ENCODE measurements at places on chromosomes 2 and 18.

DNA sequence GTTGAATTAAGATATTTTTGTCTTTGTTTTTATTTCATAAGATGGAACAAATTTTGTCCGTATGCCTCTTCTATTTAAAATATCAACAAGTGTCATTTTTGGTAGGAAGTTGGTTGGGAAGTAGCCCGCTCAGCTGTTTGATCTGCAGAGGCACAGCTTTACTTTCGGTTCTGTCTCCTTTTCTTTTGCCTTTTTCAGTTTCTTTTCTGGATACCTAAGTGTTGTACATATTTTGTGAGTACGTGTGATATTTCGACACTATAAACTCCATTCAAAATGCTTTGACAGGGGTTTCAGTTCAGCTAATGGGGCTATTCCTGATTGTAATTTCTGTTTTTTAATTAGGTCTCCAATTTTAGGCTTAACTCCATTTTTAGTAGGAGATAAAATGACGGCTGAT is 1785.0 kb upstream of the LRRTM1 start:
- no peak for DNase-seq

DNA sequence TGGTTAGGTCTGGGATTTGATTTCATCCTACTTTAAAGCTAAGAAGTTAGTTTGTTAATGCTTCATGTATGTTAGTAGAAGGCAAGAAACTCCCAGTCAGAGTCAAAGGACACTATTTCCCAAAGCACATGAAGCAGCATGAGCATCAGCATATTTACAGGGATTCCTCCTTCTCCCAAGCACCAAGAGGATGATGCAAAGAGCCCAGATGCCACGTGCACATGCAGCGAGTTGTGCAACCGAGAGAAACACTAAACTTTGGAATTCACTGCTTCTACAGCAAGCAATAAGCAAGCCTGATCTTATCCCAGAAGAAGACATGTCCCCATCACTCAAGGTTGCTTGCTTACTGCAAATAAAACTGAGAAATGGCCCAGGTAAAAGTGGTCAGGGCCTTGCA is 32.5 kb downstream of the CPO start:
- DNase-seq: no peak

DNA sequence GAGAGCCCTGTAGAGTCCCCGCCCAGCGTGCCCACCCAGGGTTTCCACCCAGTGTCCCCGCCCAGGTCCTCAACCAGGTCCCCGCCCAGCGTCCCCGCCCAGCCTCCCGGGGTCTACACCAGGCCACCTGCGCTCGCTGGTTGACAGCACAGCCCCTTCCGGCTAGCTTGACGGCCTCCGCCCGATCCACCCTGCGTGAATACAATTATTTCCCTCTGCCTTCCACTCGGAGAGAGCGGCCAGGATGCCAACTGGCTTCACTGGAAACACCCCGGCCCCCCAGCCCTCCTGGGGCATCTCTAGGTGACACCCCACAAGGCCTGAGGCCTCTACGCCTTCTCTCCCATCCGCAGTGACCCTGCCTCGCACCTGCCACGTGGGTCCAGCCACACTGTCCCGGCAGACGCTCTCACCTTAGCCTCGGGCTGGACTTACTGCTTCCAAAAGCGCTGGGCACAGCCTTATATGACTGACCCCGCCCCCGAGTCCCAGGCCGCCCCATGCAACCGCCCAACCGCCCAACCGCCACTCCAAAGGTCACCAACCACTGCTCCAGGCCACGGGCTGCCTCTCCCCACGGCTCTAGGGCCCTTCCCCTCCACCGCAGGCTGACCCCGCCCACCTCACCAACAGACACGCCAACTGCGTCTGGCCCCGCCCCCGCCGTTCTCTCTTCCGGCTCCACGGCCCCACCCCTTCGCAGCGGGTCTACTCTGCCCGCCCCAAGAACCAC is 188.1 kb downstream of the LAMA1 start:
- DNase-seq: no peak

GRCh38 chr2:56239437-56239836 is 55.6 kb downstream of the CCDC85A start:
- DNase-seq: no peak

DNA sequence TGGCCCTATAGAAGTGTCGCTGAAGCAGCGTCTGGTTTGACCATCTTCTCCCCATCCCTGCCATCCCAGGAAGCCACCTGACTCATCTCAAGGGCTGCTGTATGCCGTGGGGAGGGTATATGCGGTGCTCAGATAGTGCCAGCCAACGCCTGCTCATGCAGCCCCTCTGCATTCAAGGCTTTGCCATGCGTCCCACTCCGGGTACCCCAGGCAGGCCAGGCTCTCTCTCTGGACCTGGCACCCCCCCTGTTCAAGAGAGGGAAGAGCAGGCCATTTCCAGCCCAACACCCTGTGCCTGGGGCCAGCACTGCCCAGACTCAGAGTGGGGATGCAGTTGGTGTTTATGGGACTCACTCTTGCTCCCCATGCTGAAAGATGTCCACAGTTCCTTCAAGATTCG is 130.0 kb downstream of the GLI2 start:
- no peak for DNase-seq

DNA sequence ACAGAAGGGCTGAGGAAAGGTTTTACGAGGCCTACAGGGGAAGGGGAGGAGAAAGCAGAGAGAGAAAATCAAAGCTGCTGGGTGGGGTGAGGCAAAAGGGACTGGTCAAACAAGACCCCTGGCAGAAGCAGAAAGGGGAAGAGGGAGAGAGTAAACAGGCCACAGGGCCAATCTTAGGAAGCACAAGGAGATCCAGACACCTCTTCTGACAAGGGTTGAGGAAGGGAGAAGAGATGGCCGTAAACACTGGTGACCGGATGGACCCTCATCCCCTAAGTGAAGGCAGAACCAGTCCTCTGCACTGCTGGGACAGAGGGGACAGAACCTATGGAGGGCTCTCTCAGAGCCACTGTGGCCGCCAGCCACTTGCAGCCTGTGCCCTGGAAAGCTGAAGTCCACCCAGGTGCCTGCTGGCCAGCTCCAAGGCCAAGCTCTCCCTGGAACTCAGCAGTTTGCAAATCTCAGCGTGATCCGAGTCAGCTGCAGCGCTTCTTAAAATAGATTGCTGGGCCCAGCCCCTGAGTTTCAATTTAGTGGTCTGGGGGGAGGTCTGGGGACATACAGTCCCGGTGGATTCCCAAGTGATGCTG is 108.8 kb downstream of the TMEM163 start:
- DNase-seq: no peak

DNA sequence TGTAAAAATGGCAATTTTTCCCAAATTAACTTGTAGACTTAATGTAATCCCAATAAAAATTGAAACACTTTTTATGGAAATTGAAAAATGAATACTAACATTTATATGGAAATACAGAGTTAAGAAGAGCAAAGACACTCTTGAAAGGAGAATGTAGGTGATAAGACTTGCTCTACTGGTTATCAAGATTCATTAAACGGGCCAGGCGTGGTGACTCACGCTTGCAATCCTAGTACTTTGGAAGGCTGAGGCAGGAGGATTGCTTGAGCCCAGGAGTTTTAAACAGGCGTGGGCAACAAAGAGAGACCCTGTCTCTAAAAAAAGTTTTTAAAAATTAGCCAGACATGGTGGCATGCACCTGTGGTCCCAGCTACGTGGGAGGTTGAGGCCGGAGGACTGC is 29.5 kb upstream of the ZNF396 start:
- DNase-seq: no peak

DNA sequence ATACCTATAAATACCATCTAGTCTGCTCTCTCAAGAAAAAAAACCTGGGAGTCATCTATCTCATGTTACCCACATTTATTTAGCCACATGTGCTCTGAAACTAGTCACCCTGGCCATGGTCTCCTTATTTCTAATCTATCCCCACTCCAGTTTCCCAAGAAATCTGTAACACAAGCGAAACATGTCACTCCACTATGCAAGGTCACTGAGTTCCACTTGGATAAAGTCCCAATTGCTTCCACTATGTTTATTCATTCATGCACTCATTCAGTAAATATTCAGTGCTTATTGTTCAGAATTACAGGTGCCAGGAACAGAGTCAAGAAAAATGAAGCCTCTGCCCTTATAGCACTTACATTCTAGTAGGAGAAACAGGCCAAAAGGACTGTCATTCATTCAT is 369.4 kb upstream of the CYRIA start:
- DNase-seq: no peak

DNA sequence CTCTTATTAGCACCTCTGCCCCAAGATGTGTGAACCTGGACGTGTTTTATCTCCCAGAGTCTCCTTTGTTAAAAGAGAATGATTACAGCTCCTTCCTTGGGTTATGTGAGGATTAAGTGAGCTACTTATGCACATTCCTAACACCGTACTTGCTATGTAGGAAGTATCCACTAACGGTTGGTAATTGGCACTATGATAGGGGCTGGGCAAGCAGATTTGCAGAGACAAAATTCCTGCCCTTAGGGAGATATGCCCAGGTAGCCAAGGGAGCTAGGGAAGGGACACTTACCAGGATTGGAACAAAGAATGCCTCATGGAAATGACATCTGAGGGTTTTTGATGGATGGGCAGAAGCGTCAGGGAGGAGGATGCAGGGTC is 11.5 kb upstream of the ALPK2 start:
- DNase-seq: no peak

DNA sequence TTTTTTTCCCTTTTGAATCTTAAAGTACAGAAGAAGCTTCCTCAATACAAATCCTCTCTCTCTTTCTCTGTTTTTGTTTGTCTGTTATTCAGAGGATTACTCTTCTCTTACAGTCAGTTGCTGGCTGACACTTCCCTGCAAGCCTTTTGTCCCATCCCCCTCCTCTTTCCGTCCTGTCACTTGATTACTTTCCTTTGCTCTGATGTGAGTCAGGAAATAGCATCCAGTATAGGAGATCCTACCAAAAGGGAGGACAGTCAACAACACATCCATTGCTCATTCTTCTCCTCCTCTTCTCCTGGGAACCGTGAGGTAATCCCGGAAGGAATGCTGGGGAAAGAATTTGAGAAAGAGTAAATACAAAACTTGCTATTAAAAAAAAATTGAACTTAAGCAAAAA is 79.3 kb upstream of the SCN7A start:
- no peak for DNase-seq

DNA sequence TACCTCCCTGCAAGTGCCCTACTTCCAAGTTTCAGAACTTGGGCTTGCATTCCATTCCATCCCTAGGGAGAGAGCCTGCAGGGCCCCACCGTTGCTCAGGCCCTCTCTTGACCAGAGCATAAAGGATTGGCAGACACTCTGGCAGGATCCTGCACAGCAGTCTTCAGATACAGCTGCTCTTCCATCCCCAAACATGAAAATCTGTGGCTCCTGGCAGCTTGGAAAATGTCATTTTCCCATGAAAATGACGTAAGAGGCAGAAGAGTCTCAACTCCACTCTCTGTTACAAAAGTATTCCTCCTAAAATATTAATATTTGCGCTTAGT is 162.6 kb downstream of the GFPT1 start:
- no peak for DNase-seq

DNA sequence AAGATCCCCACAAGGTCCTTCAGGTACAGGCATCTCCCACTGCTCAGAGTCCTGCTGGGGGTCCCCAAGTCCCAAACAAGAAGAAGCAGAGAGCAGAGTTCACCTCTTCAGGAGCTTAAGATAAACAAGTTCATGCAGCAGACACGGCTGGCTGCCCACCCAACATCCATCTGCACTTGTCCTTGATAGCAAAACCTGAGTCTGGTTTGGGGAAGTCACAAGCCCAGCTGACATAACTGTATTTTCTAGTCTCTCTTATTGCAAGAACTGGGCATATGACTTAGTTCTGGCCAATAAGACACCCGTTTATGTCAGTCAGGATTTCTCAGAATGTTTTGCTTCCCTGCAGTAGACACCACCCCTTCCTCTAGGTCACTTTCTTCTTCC is 31.8 kb downstream of the AFF3 start:
- no peak for DNase-seq

GRCh38 chr2:222424276-222424728 is at the start of gene SGPP2:
TSS of gene SGPP2 (plus strand) at chr2:222424543. CDS start at chr2:222424603, 60 bp downstream.
- DNase-seq: peak; percentile 38

DNA sequence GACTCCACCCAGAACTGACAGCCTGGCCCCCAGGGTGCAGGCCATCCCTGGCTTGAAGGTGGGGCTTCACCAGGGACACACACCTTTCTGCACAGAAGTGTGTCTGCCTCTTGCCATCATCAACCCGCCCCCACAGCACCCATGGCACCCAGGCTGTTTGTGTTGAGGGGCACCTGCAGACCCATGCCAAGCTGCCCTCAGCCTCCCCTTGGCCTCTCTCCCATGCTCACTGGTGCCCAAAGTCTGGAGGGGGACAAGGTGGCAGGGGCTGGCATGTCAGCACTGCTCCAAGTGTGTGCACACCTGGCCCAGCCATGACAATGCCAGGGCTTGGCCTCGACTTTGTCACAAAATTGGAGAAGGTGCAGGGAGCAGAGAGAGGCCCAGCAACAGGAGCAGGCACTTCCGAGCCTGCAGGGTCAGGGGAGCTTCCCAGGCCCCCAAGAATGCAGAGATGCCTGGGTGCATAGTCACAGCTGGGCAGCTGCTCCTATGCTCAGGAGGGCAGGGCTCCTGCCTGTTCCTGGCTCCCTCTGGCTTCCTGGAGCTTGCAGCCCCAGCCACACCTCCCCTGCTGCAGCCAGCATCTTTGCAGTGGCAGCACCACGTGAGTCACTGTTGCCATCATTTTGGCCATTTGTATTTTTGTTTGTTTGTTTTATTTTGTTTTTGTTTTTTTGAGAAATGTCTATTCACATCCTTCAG is 280.6 kb upstream of the UBE2E3 start:
- DNase-seq: no peak

GRCh38 chr18:14978962-14979535 is 231.1 kb downstream of the ANKRD30B start:
- no peak for DNase-seq

DNA sequence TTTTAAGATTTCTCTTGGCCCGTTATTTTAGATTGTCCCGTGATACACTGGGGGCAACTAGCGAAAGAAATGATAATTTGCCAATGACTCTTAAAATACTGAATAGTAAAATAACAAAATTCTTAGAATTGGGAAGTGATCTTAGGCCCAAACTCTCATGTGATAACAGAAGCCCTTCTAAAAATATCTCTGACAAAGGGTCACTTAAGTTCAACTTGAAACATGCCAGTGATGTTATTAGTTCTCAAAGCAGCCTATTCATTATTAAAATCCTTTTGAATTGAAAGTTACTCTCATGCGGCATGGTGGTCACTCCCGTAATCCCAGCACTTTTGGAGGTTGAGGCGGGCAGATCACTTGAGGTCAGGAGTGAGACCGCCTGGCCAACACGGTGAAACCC is 920.9 kb downstream of the NRXN1 start:
- no peak for DNase-seq

DNA sequence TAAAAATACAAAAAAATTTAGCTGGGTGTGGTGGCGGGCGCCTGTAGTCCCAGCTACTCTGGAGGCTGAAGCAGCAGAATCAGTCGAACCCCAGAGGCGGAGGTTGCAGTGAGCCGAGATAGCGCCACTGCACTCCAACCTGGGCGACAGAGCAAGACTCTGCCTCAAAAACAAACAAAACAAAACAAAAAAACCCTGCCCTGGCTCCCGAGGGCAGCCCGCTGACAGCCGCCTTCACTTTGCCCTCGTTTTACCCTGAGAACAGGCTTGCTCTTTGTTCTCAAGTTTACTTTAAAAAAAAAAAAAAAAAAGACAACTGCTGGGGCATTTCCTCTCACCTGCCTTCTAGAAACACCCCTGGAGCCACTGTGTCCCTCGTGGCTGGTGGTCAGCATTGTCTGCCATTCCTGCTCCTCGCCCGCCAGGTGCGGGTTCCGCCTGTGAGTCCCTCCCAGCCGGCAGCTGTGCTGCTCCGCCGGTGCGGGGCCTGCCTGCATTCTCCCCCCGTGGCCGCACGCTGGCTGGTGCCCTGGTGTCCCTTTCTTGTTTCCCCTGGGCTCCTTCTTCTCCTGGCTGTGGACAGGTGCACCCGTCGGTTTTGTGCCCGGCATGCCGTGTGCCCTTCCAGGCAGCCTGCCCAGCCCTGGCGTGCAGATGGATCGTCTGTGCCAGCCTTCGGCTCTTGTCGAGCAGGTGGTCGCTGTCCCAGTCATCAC is 105.7 kb downstream of the USP40 start:
- no peak for DNase-seq
